ENCODE measurements at places on chromosomes 7 and 10. TPM values are rescaled to one million over a fixed set of nuclear protein-coding genes. Genes with fewer than 3 reads are reported as not detected.

Gene CPA5
- not detected for total RNA-seq

Gene GBX1
- total RNA-seq: not detected

Gene ODAD2
- 1.5 TPM for total RNA-seq

Gene ANKRD61
- not detected for total RNA-seq

Gene STAMBPL1
- 19.6 TPM for total RNA-seq

Gene CALHM3
- total RNA-seq: not detected

Gene DLX5
- 0.30 TPM for total RNA-seq

Gene LRRC17
- 69.2 TPM for total RNA-seq

Gene DPP6
- not detected for total RNA-seq

Gene RBAK
- total RNA-seq: 11.7 TPM

Gene IKZF1
- total RNA-seq: not detected

Gene COX19
- 14.1 TPM for total RNA-seq

Gene DRGX
- not detected for total RNA-seq

Measured in smooth muscle cell of the umbilical artery (primary cell).